ENCODE measurements at places on chromosomes 2 and 18.

- DNase-seq: no peak
Measured at GRCh38 chr18:59941331-59941730, 41.5 kb downstream of the PMAIP1 start.

- DNase-seq: no peak
Measured at GRCh38 chr2:72291059-72291458, 143.4 kb upstream of the CYP26B1 start.

DNA sequence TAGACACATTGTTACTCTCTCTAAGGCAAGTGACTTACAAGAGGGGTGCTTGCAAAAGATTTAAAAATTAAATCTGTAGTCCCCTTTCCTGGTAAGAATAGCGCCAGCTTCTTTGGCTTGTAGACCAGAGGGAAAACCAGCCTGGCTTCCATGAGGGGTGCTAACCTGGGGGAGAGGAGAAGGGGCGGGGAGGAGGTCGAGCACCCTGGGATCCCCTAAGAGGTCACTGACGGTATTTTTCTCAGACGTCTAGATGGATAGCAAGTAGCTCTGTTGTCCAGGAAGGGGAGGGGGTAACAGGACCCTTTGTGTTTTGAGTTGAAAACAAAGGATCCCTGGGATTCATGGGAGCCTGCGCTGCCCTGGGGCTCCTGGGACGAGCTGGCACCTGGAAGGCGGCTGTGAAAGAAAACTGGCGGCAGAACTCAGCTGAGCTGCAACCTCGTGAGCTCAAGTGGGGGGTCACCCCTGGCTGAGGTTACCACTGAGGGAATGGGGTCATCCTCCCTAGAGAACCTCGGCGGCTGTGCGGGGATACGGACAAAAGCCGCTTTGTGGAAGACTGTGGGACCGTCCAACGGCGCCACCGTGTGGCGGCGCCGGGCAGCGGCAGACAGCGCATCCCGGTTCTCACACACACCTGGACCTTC, 37.8 kb upstream of the MRPL19 start:
- DNase-seq: peak; percentile 62

- no peak for DNase-seq
Measured at GRCh38 chr18:49698525-49699025, 114.8 kb downstream of the ACAA2 start.

DNA sequence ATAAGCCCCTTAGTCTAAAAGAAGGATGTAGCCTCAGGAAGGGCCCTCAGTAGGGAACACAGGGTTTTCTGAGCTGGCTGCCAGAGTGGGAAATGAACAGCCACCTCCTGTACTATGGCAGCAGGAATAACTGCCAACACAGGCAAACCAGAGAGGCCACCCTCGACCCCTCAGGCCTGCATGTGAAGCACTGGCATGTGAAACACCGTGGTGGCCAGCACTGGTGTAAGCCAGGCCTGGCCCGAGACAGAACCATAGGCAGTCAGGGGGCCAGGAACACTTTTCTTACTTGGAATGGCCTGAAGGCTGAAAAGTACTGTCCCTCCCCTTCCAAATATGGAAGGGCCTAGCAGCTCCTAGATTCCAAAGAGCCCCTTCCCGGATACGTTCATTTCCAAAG, 28.2 kb downstream of the SFXN5 start:
- no peak for DNase-seq

DNA sequence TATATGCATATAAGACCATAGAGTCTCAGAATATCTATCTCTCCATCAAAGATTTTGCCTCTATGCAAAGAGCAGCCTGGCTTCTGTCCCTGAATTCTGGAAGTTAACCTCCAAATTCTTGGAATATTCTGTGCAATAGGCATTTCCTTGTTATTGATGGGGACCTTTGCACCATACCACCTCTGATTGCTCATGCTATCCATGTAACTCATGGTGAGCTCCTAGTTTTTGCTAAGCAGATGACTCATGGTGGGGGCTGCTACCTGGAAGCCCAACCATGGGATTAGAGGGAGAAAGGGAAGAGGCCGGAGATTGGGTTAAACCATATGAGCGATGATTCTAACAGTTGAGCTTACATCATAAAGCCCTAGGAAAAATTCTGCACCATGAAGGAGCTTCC, 310.2 kb upstream of the FIGN start:
- DNase-seq: no peak

DNA sequence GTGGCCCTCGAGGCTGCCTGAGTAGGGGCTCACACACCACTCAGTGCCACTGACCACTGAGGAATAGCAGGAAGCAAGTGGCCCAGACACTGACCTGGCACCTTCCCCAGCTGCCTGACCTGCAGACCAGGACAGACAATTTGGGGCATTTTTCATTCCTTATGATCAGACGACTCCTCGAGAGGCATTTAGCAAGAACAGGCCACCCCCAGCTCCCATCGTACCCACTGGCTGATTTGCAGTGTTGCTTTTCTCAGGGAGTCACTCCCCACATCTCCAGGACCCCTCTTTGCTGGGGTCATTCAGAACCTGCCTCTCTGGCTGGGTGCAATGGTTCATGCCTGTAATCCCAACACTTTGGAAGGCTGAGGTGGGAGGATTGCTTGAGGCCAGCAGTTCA, 185.7 kb downstream of the HAUS1 start:
- DNase-seq: no peak

GRCh38 chr2:74101574-74102300, 46.0 kb downstream of the BOLA3 start:
- no peak for DNase-seq

GRCh38 chr2:196935432-196935831, 8.9 kb upstream of the PGAP1 start:
- no peak for DNase-seq

GRCh38 chr2:135055182-135055786, 3.2 kb downstream of the RAB3GAP1 start:
- no peak for DNase-seq

DNA sequence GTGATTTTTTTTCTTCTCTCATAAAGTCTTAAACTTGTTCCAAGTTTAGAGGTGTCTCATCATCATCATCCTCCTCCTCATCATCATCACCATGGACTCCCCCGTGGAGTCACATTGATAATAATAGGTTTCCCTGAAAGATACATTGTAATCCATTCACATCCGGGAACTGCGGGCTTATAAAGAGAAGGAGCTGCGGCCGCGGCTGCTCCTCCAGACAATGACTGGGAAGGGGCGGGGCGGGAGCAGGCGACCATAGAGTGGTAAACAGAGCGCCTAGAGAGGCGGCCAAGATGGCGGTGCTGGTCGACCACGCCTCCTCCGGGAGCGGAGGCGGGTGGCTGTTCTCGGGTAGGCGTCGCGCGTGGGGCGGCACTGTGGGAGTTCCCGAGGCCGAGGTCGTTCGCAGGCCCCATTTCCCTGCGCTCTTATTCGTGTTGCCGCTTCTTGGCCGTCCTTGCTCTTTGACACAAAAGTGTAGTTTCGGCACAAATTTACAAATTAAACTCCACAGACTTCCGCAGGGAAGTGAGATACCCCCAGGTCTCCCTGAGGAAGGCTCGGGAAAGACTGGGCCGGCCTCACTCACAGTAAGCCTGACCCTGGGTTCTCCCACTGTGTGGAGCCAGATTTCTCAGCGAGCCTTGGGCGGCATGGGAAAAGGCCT, 1.8 kb upstream of the TCF4 start:
- DNase-seq: peak; percentile 97

GRCh38 chr2:225006730-225007129, 35.5 kb downstream of the DOCK10 start:
- no peak for DNase-seq

DNA sequence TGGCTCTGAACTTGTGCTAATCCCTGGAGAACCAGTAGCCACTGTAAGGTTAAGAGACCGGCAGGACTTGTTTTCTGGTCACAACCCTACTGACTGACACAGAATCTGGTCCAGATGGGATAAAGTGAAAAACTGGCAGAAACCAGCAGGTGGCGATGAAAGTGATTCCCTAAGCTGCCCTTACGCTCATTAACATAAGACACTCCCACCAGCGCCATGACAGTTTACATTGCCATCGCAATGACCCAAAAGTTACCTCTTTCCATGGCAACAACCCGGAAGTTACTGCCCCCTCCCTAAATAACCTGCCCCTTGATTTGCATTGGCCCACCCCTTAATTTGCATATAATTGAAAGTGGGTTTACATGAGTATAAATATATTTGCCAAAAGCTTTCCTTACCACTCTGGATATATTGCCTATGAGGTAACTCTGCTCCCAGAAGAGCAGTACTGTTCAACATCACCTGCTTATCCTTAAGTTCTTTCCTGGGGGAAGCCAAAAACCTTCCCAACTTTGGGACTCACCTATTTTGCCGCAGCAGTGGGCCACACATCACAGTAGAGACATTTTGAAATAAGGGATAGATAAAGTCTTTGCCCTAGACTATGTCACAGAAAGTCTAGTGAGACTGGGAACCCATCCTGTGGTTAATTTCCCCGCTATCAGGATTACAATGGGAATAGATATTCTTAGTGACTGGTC, 35.8 kb upstream of the AFF3 start:
- DNase-seq: no peak

- no peak for DNase-seq
Measured at GRCh38 chr2:229713371-229714079, 830 bp downstream of the DNER start.

GRCh38 chr2:104969564-104969963, 68.3 kb upstream of the MRPS9 start:
- DNase-seq: no peak

- no peak for DNase-seq
Measured at GRCh38 chr2:220043155-220043989, 415.9 kb downstream of the SLC4A3 start.

DNA sequence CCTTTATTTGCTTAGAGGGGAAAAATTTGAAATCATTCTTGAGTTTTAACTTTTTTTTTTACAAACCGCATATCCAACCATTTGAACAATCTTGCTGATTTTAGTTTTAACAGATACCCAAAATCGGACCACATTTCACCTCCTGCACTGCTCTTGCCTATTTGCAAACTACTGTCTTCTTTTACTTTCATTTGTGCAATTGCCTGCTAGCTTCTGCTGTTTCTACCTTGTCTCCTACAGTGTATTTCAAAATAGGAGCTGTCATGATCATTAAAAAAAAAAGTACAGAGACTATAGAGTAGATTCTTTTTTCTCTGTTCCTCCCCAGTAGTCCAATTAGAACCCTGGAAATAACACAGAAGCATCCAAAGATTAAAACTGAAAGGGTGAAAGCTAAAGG, 1081.2 kb downstream of the SOCS6 start:
- DNase-seq: no peak

DNA sequence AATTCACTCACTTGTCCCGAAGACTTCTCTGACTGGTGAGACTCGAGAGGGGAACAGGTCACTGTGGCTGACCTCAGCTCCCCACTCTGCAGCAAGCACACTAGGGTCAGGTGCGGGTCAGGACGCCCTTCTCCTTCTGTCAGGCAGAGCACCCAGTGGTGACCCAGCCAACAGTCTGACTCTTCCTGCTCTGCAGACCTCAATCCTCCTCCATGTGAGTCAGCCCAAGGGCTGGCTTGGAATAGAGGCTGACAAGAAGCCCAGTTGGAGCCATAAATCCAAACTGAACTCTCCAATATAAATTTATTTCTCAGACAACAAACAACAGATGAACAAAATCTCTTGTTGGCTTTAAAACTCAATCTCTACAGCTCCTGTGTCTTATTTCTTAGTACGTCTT, 253.1 kb downstream of the SH3BP4 start:
- no peak for DNase-seq

- DNase-seq: no peak
Measured at GRCh38 chr2:127508023-127508630, 18.2 kb downstream of the IWS1 start.

- DNase-seq: no peak
Measured at GRCh38 chr18:42549596-42549995, 565.9 kb downstream of the RIT2 start.

DNA sequence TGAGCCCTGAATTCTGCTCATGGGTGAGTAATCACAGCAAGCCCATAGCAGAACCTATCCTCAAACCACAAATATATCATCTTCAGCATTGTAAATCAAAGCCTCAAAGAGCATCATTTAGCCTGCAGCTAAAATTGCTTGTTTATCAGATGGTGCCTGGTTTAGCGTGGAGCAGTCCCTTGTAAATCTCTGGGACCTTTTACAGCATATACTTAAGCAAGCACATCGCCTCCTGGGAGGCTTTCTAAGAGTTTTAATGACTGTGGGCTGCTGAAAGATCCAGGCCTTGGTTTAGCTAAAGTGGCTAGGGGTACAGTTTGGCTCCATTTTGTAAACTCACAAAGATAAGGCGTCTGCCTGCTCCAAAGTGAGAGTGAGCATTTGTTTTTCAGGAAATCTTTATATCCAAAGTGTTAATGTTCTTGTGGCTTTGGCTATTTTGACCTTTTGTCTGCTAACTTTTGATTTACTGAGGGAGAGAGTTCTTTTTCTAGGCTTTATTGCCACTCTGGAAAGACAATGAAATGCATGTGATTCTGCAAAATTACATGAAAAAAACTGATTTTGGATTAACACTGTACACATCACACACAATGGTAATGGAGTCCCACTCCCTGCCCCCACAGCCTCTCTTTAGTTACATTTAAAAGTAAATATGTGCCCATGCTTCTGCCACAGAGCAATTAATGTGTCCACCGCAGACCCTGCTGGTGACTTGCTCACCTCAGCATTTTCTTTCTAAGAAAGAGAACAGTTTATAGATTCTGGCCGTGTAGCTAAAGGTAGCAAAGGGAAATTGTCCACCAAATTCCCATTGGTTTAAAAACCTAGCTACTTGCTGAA, 194.8 kb downstream of the LNPK start:
- no peak for DNase-seq

GRCh38 chr18:1539276-1539675, 634.6 kb downstream of the ADCYAP1 start:
- no peak for DNase-seq

GRCh38 chr2:128746356-128746755, 427.7 kb upstream of the HS6ST1 start:
- DNase-seq: peak; percentile 75

DNA sequence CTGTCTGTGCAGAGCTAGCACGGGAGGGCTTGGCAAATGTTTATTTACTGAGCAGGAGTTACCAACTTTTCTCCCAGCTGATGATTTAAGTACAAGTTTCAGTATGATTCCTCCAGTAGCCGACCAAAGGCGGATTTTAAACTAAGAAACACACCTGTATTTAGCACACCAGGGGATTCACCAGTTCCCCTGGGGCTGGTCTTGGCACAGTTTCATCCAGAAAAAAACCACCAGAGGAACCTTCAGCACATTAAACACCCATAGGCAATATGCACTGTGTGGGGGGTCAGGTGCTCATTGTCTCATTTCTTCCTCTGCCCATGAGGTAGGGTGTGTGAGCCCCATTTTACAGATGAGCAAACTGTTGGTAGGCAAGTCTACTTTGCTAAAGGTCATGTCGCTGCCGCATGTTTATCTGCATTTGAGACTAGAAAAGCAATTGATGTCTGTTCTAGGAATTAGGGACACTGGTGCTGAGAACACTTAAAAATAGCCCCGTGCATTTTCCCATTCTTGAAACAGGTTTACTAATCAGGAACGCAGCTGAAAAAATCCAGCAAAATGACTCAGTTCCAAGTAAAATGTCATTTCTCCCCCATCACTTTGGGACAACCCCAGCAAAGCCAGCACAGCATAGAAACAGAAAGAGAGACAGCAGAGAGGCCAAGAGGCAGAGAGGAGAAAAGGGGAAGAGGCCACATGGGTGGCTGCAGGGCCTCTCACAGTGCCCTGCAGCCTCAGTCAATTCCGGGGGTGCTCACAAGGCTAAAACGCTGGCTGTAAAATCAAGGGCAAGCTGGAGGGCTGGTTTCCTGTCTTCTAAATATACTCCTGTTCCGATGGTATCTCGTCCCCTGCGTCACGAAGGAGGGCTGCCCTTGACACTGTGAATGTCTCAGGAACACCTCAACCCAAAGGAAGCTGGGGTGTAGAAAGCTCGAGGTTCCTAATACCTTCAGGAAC, 166.8 kb upstream of the ID2 start:
- no peak for DNase-seq

GRCh38 chr18:2376707-2377106, 194.6 kb downstream of the METTL4 start:
- no peak for DNase-seq
